ENCODE measurements at places on chromosomes 5 and 9.

DNA sequence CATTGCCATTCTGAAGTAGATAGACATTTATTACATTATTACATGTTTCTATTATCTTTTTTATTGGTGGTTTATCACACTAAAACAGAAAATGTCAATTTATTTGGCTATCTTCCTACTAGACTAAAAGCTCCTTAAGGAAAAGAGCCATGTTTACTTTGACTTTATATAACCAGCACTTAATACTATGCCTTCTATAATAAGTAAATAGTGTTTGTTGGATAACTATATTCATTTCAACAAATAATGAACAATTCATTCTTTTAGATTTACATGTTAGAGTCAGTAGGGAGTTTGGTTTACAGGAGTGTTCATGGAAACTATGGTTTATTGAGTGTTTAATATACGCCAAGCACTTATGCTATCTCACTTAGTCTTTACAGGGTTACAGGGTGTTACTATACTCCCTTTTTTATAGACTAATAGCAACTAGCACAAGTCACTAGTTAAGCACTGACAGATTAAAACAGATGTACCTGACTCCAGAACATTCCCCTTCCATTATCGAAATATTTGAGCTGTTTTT lies 7.3 kb downstream of the PPIP5K2 start:
- no peak for DNase-seq

DNA sequence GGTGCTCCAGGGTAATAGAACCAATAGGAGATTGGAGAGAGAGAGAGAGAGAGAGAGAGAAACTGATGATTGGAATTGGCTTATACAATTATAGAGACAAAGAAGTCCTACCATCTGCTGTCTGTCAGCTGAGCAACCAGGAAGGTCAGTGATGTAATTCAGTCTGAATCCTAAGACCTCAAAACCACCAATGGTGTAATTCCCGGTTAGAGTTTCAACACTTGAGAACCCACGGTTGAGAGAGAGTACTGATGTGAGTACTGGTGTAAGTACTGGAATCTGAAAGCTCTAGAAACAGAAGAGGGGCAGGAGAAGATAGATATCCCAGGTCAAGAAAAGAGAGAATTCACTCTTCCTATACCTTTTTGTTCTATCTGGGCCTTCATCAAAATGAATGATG lies 775.8 kb downstream of the EFNA5 start:
- DNase-seq = no peak

DNA sequence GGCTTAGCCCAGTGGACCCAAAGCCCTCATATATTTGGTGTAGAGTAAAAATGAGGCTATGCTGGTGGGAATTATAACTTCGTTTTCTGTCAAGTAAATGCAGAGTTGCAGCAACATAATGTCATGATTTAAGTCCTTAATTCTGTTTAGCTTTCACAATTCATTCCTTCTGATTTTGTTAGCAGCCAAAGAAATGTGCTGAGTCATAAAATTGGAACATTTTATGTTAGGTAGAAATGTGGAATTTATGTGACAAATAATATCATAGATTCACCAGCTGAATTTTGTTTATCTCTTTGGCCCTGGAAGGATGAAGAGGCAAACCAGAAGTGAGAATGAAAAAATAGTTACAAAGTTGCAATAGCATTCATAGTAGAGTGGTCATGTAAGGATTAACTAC lies 247.0 kb downstream of the TRPM3 start:
- DNase-seq = no peak

GRCh38 chr5:140977003-140977402 lies 10.7 kb downstream of the PCDHAC2 start:
- DNase-seq = no peak

DNA sequence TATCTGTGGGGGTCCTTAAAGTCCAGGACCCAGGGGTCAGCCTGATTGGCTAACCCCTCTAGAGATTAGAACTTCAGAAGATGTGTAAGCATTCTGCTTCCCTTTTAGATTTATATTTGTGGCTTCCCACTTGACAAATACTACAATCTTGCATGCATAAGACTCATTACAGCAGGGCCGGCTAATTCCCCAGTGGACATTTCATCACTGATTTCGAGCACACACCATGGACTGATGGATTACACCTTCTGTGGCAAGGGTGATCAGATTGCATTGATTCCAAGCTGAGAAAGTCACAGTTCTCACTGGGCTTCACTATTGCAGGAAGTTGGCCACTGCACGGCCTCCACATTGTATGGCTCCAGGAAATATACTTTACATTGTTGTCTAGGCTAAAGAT lies 65.8 kb upstream of the DAPK1 start:
- DNase-seq = no peak

DNA sequence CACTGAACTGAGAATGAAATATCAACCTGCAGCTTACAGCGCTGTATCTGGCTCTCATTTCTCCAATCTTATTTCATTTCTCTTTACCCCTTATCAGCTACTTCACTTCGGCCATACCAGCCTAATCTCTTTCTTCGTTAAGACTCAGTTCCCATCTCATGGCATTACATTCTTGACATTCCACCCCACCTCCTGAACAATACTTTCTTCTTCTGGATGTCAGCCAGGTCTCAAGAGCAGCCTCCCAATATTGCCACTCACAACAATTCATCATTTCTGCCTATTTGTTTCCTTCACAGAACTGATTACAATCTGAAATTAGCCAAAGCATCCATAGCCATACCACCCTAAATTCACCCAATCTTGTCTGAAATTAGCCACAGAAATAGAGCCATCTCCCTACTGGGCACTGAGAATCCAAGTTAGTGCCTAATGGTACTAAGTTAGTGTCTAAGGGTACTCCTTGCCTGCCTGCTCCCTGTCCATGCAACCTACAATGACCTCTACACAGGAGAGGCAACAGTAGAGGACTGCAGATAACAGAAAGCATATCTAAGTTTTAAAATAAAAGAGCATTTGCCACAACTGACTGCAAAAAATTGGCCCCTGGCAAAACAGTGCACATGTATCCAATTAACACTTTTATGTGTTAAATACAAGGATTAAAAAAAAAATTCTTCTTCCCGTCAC lies 35.2 kb downstream of the SETX start:
- DNase-seq = no peak

GRCh38 chr5:10403829-10404228 lies 37.9 kb upstream of the ROPN1L start:
- DNase-seq = no peak

DNA sequence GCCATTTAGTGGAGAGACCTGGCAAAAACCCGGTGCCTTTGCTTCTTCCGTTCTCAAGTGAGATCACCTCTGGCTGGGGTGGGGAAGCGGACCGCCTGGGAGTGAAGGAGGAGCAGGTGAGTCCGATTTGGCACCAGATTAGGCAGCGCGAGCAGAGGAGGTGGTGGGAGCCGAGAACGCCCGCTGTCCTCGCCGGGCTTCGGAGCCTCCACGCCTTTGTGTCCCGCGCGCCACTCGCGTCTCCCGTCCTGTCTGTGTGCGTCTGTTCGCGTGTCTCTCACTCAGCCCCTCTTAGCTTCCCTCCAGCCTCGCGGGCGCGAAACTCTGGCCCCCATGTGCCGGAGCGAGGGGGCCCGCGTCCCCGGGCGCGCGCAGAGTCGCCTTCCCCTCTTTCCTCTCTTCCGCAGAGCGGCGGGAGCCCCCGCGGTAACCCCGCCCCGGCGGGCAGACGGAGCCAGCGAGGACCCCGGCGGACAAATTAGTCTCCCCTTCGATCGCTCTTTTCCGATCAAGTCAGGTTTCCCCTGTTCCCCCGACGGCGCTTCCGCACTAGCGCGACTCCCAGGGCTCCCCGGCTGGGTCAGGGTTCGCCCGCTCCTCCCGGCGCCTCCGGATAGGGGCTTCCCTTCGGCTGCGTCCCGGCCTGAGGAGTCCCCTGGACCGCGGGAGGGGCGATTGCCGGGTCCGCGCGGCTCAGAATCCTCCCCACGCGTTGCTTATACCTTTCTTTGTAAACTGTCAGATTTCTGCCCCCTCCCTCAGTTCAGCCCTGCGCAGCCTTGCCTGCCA lies 7.1 kb downstream of the POU4F3 start:
- no peak for DNase-seq

GRCh38 chr9:34125681-34126206 lies 754 bp downstream of the DCAF12 start:
- no peak for DNase-seq
